ENCODE measurements at places on chromosomes 7 and 10. TPM values are rescaled to one million over a fixed set of nuclear protein-coding genes. Genes with fewer than 3 reads are reported as not detected.

DNA sequence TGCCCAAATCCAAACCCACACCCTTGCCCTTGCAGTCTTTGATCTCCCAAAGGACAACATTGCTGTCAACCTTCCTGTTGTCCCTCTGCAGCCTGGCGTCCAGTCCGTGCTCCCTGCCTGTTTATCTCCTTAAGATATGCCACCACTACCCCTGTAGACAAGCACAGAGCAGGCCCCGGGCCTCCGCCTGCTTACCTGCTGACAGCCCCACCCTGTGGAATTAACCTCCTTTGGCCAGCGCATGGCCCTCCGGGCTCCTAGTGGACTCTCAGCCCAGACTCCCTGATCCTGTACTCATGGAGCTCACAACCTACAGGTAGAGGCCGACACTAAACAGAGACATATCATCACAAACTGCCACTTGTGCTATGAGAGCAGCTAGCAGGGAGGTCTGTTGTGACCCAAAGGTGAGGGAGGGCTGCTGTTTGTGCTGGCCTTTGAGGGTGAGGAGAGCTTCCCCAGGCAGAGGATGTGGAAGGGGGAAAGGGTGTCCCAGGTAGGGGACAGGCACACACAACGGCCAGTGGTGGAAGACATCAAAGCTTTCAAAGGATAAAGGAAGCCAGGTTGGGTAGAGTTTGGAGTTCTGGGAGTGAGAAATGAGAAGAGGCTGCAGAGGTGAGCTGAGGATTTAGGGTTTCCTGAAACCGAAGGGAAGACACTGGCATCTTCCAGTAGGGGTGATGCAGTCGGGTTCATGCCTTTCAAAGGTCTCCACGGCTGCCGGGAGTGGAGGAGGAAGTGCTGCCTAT is 174.5 kb upstream of the ZMIZ1 start:
- no peaks in the 10 kb centered on the region for H3K36me3 ChIP-seq
- H3K27ac ChIP-seq, result no peak overlapping the region
- no peaks in the 10 kb centered on the region for H3K4me1 ChIP-seq
- H3K4me3 ChIP-seq, result no peak overlapping the region
- DNase-seq, result no peak
- no peaks in the 10 kb centered on the region for H3K27me3 ChIP-seq

- H3K27ac ChIP-seq, result no peak overlapping the region
- no peak for DNase-seq
- H3K4me3 ChIP-seq, result no peak overlapping the region
- H3K4me1 ChIP-seq, result no peaks in the 10 kb centered on the region
- H3K36me3 ChIP-seq, result no peaks in the 10 kb centered on the region
- H3K27me3 ChIP-seq, result no peaks in the 10 kb centered on the region
Observed at GRCh38 chr10:128549101-128549608, 422.9 kb upstream of the MKI67 start.

DNA sequence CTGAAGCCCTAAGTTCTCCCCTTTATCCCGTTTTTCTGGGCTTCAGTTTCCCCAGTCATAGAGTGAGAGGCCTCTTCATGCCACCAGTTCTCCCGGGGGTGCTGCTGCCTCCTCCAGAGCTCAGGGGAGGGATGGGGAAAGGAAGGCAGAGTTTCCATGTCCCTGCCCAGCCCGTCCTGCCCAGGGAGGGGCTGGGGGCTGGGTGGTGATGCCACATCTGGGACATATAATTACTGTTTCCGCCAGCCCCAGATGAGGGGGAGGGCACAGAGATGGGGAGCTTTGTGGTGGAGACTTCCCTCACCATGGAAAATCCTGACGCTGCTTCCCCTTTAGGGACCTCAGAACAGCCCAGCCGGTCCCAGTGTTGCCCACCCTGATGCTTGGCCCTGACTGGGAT is 4.1 kb downstream of the AQP1 start:
- H3K27me3 ChIP-seq, result no peaks in the 10 kb centered on the region
- peak overlapping the region; percentile 46 for H3K4me3 ChIP-seq
- H3K27ac ChIP-seq, result no peak overlapping the region
- H3K36me3 ChIP-seq, result no peaks in the 10 kb centered on the region
- no peak for DNase-seq
- peaks cover 7% of the 10 kb centered on the region for H3K4me1 ChIP-seq

The UCN3 gene
- not detected for total RNA-seq

DNA sequence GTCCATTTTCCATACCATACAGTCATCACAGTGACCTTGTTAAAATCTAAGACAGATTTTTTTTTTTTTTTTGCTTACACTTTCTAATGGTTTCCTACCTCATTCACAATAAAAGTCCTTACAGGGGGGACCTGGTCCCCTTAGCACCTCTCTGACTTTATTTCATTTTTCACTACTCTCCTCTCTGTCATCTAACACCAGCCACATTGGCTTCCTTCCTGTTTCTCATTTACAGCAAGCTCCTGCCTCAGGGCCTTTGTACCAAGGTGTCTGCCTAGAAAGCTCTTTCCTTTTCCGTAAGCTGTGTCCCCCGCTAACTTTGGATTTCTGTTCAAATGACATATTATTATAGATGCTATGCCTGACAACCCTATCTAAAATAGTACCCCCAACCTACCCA is 27.7 kb downstream of the CC2D2B start:
- H3K4me1 ChIP-seq, result no peaks in the 10 kb centered on the region
- H3K36me3 ChIP-seq, result no peaks in the 10 kb centered on the region
- DNase-seq, result no peak
- H3K27ac ChIP-seq, result no peak overlapping the region
- no peaks in the 10 kb centered on the region for H3K27me3 ChIP-seq
- H3K4me3 ChIP-seq, result no peak overlapping the region

GRCh38 chr7:17105701-17106100 is 192.8 kb upstream of the AHR start:
- no peak overlapping the region for H3K27ac ChIP-seq
- H3K36me3 ChIP-seq, result no peaks in the 10 kb centered on the region
- no peaks in the 10 kb centered on the region for H3K4me1 ChIP-seq
- no peaks in the 10 kb centered on the region for H3K27me3 ChIP-seq

The CYP2C8 gene
- 1.3 TPM for total RNA-seq

The MET gene
- total RNA-seq, result 40.6 TPM

DNA sequence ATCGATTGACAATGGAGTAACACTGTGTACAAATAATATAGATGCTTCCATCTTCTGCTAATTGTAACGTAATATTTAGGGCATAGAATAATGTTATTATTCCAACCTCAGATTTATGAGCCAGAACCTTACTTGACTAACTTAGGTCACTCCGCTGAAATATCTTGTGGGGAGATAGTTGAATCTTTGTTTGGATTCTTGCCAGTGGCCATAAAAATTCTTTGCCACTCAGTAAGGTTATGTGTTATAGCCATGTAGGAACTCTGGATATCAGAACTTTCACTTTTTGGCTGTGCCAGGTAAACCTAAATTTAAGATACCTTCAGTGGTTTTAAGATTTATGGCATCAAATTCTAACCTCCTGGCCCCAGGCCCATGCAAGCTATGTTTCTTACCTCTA is 197.6 kb downstream of the WDR11 start:
- DNase-seq, result no peak
- H3K4me3 ChIP-seq, result no peak overlapping the region
- H3K27me3 ChIP-seq, result no peaks in the 10 kb centered on the region
- H3K4me1 ChIP-seq, result no peaks in the 10 kb centered on the region
- no peak overlapping the region for H3K27ac ChIP-seq

The PSMG3 gene
- 32.6 TPM for total RNA-seq

GRCh38 chr10:97321032-97321803 is 2.1 kb downstream of the FRAT1 start:
- H3K36me3 ChIP-seq, result no peaks in the 10 kb centered on the region
- H3K27me3 ChIP-seq, result no peaks in the 10 kb centered on the region
- no peak for DNase-seq

The DIP2C gene
- 20.3 TPM for total RNA-seq

DNA sequence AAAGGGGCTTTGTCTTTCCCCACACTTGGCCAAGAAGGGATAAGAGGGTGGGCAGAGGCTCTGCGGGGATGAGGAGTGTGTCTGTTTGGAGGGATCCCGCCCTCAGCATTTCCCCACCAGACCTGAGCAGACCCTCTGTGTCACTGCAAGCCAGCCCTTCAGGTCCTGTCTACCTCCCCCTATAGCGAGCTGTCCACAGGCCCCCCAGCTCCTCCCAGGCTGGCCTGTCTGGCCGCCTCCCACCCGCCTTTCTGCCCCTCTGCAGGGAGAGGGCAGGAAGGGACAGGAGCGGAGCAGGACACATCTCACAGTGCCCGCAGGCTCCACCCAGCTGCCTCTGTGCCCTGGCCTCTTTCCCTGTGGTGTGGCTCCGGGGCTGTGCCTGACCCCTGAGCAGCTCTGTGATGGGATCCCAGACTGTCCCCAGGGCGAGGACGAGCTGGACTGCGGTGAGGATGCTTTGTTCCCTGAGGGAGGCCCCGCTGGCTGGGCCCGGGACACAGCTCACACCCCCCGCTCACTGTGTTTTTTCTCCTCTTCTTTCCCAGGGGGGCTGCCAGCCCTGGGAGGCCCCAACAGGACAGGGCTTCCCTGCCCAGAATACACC is 17.5 kb upstream of the ZNF467 start:
- H3K36me3 ChIP-seq, result no peaks in the 10 kb centered on the region
- no peaks in the 10 kb centered on the region for H3K4me1 ChIP-seq
- H3K4me3 ChIP-seq, result no peak overlapping the region
- H3K27me3 ChIP-seq, result peaks cover 2% of the 10 kb centered on the region
- H3K27ac ChIP-seq, result no peak overlapping the region

DNA sequence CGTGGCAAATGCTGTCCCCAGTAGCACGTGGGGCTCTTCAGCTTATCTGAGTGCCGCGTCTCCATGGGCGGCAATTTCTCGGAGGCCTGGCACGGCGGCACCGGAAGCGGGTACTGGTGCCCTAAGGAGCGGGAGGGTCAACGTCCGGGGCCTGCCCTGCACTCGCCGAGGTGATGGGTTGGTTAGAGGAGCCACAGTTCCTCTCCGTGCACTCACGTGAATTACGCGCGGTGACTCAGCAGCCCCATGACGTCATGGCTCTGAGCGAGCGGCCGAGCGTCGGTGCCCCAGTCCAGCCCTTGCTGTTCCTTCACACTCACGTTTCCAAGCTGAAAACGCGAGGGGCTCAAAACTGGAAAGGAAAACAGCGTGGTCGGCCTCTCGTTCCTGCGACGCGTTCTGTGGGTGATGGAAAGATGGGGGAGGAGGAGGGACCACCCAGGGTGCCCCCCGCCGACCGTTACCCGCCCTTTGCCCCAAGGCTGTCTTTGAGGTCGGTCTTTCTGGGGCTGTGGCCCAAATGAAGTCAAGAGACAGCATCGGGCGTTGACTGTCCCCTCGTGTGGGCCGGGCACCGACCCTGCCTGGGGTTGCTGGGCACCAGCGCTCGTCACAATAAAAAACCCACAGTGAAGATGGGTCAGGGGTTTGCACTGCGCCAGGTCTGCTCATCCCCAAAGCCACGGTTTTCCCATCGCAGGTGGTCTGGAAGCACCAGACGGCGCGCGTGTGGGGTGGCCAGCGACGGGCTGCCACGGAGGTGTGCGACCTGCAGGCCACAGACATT is 70.4 kb upstream of the CFAP46 start:
- H3K4me3 ChIP-seq, result no peak overlapping the region
- H3K27ac ChIP-seq, result no peak overlapping the region
- H3K36me3 ChIP-seq, result no peaks in the 10 kb centered on the region
- DNase-seq, result no peak
- H3K4me1 ChIP-seq, result no peaks in the 10 kb centered on the region

The TAS2R5 gene
- 2.4 TPM for total RNA-seq

The NPC1L1 gene
- 0.29 TPM for total RNA-seq

DNA sequence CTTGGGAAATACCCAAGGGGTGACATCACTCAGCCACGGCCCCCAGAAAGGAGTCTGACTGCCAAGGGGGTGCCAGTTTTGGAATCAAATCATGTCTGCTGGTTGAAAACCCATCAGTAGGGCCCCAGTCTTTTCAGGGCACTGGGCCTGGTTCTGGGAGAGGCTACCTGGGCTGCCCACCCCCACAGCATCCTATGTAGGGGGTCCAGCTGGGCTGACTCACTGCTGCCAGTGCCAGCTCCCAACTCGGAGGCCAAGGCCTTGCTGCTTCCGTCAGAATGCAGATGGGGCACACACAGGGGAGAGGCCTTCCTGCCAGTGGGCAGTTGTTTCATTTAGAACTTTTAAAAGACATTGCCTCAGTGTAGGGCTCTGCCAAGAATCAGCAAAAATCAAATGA is 39.5 kb upstream of the DMBT1 start:
- DNase-seq, result no peak
- H3K4me3 ChIP-seq, result no peak overlapping the region
- H3K4me1 ChIP-seq, result no peaks in the 10 kb centered on the region
- H3K27ac ChIP-seq, result no peak overlapping the region

- no peaks in the 10 kb centered on the region for H3K27me3 ChIP-seq
- no peak overlapping the region for H3K27ac ChIP-seq
- DNase-seq, result no peak
- H3K36me3 ChIP-seq, result no peaks in the 10 kb centered on the region
- H3K4me1 ChIP-seq, result no peaks in the 10 kb centered on the region
Observed at GRCh38 chr7:95509199-95509598, 23.5 kb downstream of the ASB4 start.

GRCh38 chr7:22356701-22357310 is at the start of gene RAPGEF5:
RAPGEF5 (minus strand) TSS chr7:22357154; CDS start chr7:22357060, 94 bp downstream.
- H3K27me3 ChIP-seq, result no peaks in the 10 kb centered on the region
- H3K4me3 ChIP-seq, result peak within 1 kb of the TSS; percentile 66
- no peaks in the 10 kb centered on the region for H3K4me1 ChIP-seq
- H3K27ac ChIP-seq, result peak within 1 kb of the TSS; percentile 85
- H3K36me3 ChIP-seq, result no peaks in the 10 kb centered on the region
- DNase-seq, result peak; percentile 67

The TMEM270 gene
- total RNA-seq, result not detected

GRCh38 chr7:74023092-74023536 is 4.9 kb upstream of the ELN start:
- H3K27me3 ChIP-seq, result no peaks in the 10 kb centered on the region
- DNase-seq, result no peak
- no peaks in the 10 kb centered on the region for H3K36me3 ChIP-seq
- H3K4me3 ChIP-seq, result no peak overlapping the region
- peaks cover 18% of the 10 kb centered on the region for H3K4me1 ChIP-seq

- H3K27ac ChIP-seq, result no peak overlapping the region
- H3K4me3 ChIP-seq, result no peak overlapping the region
Observed at GRCh38 chr7:53596230-53596629, 560.8 kb downstream of the POM121L12 start.

The SAMD8 gene
- 41.0 TPM for total RNA-seq

- no peak overlapping the region for H3K27ac ChIP-seq
- H3K4me1 ChIP-seq, result no peaks in the 10 kb centered on the region
- H3K27me3 ChIP-seq, result no peaks in the 10 kb centered on the region
- no peak overlapping the region for H3K4me3 ChIP-seq
Observed at GRCh38 chr7:132276234-132276630, 300.0 kb downstream of the PLXNA4 start.

DNA sequence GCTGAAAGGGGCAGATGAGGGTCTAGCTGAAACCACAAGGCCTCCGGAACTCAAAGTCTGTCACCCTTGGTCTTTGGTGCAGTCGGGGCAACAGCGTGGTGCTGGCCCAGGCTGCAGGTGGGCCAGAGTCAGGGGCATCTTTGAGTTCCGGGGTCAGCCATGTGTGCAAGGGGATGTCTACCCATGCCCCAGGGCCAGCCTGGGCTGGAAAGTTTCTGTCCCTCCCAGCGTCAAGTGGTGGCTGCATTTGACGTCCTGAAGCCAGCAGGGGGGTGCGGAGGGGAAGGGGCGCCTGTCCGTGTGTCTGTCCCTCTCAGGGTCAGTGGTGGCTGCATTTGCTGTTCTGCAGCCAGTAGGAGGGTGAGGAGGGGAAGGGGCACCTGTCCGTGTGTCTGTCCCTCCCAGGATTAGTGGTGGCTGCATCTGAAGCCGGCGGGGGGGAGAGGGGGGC is 638 bp downstream of the BRAT1 start:
- H3K27me3 ChIP-seq, result no peaks in the 10 kb centered on the region
- no peaks in the 10 kb centered on the region for H3K36me3 ChIP-seq
- peaks cover 3% of the 10 kb centered on the region for H3K4me1 ChIP-seq
- H3K27ac ChIP-seq, result peak overlapping the region; percentile 96
